ENCODE measurements at places on chromosomes 2 and 18.

GRCh38 chr2:71129902-71130151 lies 202 bp downstream of the MCEE start:
- no peak for DNase-seq

- DNase-seq = no peak
Measured at GRCh38 chr2:96511851-96512250, 6.7 kb upstream of the NEURL3 start.

DNA sequence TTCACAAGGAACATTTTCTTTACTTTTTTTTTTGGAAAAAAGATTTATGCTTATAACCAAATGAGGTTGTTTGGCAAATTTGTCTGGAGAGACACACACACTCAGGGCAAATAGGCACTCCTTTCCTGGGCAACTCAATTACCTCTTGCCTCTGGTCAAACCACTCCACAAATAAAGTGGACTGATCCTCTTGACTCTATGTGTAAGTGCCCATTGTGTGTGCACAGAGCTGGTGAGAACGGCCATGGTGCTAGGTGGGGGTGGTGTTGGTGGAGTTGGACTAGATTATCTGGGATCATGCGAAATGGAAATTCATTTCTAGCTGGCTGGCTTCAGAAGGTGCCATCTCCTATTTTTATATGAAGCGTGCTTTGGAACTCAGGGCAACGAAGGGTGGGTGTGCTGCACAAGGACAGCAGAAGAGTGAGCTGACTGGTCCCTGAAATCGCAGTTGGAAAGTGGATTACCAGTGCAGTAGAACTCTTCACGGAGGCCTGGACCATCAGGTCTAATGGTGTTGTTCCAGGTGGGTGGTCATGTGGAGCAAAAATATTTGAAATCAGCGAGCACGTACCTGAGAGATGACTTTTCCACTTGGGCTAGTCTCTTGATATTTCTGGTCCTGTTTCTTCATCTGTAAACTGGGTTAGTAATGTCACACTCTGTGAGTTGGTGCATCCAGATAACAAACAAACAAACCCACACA lies 149.9 kb downstream of the RPIA start:
- DNase-seq = no peak

GRCh38 chr18:60200558-60200957 lies 172.0 kb downstream of the MC4R start:
- no peak for DNase-seq

DNA sequence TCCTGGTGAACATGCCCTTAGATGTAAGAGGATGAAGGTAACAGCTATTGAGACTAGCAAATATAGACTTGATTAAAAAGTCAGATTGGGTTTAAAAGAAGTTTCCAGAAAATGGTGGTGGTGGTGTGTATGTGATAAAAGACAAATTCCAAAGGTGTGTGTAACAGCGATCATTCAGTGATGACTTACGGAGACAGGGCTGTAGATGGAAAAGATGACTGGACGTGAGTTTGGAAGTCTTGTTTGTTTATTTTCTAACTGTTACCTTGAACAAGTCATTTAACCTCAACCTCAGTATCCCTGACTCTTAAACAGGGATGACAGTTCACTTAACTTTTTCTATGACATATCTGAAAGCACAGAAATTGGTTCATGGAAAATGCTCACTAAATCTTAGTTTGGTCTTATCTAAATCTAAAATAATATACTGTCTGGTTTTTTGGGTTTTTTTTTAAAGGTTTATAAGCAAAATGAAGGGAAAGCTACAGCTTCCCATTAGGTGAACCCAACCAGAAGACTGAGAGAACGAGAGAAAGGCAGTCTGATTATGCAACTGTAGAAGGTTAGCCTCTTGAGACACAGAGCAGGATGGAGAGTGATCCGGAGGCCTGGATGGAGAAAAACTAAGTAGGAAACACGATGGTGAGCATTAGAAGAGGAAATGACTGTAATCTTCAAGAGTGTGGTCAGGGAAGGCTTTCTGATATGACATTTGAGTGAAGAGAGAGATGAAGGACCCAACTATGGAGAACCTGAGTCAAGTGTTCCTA lies 71.9 kb downstream of the TCF4 start:
- no peak for DNase-seq

DNA sequence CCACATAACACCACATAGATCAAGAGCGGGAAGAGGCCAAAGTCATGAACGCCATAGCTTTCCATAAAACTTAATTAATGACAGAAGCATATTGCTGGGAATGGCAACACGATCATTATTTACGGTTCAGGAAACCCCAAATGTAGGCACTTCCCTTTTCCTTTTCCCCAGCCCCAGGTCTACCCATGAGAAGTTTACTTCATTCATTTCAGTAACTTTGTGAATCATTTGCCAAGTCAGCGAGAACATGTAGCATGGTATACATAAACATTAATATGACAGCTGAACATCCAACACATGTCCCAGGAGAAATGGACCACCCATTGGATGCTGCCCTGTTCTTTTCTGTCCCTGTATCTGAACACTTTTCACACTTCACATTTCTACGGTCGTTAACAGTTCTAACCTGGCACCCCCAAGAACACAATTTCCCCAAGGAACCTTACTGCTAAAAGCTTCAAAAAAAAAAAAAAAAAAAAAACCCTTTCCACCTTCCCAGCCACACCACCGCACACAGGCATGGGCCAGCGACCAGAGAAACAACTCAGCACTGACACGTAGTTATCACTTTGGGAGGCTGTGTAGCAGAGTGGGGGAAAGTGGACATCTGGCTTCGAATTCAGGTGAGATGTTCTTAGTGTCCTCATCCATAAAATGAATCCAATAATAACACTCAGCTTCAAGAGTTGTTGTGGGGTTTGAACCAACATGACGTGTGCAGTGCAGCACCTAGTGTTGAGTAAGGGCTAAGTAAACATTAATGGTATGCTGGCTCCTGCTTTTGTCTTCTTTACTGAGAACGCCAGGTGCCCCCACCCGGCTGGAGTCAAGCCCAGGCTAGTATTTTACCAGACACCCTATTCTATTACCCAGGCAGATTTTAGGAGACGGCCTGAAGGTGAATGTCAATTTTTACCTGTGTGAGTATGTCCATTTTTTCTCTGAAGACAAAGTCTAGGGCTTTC lies 371.5 kb downstream of the LNPK start:
- DNase-seq = no peak
